Activated T-cell treated with anti-CD3 and anti-CD28 coated beads for 24 hours (primary cell): ENCODE measurements at places on chromosomes 7 and 10.

DNA sequence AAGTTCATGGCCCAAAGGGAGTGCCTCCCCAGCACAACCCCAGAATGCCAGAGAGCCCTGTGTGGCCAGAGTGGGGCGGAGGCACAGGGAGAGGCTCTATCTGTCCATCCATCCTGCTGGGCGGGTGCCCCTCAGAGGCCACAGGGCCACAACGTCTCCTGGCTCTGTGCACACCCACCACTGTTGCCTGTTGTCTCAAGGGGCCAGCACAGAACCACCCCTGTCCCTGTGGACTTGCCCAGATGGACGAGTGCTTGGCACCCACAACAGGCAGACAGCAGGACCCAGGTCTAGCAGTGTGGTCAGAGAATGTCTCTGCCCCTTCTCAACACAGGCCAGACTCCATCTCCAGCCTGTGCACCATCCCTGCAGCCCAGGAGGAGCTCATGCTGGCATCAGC, 92.8 kb downstream of the PAXIP1 start:
- DNase-seq = no peak

- no peak for DNase-seq
Observed at GRCh38 chr10:45154502-45154901, 153.8 kb downstream of the ZNF22 start.

GRCh38 chr7:128362670-128363069, 1.2 kb upstream of the PRRT4 start:
- DNase-seq = no peak

DNA sequence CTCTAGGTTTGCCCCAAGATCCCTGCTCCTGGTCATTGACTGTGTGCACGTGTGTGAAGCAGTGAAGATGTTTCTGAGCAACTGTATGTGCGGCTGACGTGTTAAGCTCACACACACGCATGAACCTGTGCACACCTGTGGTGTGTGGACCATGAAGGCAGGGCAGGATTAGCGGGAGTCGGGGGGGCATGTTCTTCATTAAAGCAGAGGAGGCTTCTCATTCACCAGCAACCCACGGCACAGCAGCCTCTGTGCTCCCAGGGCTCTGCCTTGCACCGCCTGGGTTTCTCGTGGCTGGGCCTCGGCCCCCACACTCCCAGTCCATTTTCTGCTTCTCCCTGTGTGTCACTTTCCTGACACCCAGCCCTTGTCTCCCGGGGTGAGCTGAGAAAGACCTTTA, 824 bp upstream of the TACR2 start:
- no peak for DNase-seq

GRCh38 chr10:132609211-132609610, 71.6 kb downstream of the INPP5A start:
- no peak for DNase-seq

- no peak for DNase-seq
Observed at GRCh38 chr10:30995081-30995770, 36.4 kb downstream of the ZNF438 start.

GRCh38 chr10:729213-729612, 39.7 kb upstream of the DIP2C start:
- DNase-seq = no peak

GRCh38 chr7:38775506-38776175, 133.3 kb downstream of the VPS41 start:
- no peak for DNase-seq
